ENCODE measurements at places on chromosomes 2 and 18.

DNA sequence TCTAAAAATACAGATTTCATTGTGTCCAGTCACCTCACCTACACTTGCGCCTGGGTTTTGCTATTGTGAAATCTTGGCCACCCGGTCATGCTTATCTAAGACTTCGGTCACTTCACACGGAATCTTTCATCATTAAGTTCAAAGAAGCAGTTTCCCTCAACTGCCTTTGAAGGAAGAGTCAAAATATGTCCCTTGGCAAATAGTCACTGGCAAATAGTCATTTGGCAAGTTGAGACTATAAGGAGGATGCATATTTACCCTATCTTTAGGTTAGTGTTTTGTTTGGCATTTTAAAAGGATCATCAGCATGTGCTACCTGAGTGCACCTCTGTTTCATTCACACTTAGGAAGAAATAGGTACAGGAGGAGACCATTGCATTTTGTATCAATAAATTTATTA lies 95.9 kb downstream of the FEZ2 start:
- DNase-seq, result no peak

GRCh38 chr18:77113361-77114151 lies 19.0 kb downstream of the MBP start:
- DNase-seq, result no peak

- no peak for DNase-seq
These were observed 4.1 kb upstream of the SLC39A10 start for GRCh38 chr2:195652911-195653310.

- DNase-seq, result no peak
These were observed 375.2 kb upstream of the SPHKAP start for GRCh38 chr2:228556717-228557116.

- DNase-seq, result no peak
These were observed 29.2 kb downstream of the KCTD1 start for GRCh38 chr18:26519114-26519513.

GRCh38 chr2:121677855-121678254 lies 28.6 kb upstream of the CLASP1 start:
- DNase-seq, result no peak

DNA sequence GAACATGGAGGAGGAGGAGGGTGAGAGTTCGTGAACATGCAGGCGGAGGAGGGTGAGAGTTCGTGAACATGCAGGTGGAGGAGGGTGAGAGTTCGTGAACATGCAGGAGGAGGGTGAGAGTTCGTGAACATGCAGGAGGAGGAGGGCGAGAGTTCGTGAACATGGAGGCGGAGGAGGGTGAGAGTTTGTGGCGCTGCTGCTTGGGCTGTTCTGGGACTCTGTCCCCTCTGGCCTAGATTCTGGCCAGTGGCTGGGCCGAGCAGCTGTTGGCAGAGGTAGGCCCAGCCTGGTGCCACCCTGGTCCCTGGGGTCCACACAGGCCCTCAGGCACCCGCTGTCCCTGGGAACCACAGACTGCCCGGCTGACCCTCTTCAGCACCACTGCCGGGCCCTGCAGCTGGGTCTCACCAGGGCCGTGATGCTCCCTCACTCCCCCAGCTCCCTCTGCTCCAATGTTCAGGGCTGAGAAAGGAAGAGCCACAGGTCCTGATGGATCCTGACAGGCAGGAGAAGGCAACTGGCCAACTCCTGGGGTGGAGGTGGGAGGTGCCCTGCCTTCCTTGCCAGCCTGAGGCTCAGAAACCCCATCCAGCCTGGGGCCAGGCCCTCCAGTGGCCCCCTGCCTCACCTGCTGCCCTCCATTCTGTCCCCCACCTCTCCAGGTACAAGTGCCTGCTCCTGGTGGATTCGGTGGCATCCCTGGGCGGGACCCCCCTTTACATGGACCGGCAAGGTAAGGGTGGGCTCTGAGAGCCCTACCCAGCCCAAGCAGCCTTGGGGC lies 3.9 kb downstream of the AGXT start:
- DNase-seq, result no peak

DNA sequence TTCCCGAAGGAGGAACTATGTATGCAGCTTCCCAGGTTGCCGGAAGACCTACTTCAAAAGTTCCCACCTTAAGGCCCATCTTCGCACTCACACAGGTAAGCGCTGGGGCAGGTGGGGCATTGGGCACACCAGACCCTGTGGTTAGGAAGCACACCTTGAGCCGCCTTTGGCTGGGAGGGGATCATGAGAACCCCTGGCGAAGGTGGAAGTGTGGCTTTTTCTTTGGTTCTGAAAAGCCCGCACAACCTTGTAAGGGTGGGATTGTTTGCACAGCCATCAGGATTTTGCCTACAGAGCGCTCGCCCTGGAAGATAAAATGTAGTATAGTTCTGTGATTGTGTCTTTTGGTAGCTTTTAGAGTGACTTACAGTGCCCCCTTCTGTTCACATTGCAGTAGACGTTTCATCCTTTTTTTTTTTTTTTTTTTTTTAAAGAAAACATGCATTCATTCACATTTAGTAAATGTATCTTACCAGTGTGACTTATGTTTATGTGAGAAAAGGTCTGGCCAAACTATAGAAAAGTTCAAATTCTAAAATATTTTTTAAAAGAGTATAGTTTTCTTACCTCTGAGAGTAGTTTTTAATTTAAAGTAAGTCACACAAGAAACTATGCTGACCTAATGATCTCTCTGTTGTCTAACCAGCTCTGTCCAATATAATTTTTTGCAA lies 5.3 kb downstream of the KLF11 start:
- DNase-seq, result no peak
